Activated T-helper 2 cell treated with anti-CD3 and anti-CD28 coated beads, Interferon-gamma antibody, Interleukin-2, Interleukin-4, amounts not matched to agents 10 μg/mL and 5 μg/mL and 100 μg/mL, durations not matched to agents 14 hours and 24 hours and 36 hours (primary cell): ENCODE measurements at places on chromosomes 16 and 17. TPM values are rescaled to one million over a fixed set of nuclear protein-coding genes. Genes with fewer than 3 reads are reported as not detected.
A peak's percentile ranks its signal among the peaks of the same experiment; 100 is the strongest.

- H3K27me3 ChIP-seq: no peaks in the 10 kb centered on the region
- H3K4me1 ChIP-seq: no peaks in the 10 kb centered on the region
- no peak overlapping the region for H3K27ac ChIP-seq
Measured at GRCh38 chr16:4376126-4376892, 4.7 kb downstream of the VASN start.

- peaks cover 13% of the 10 kb centered on the region for H3K27me3 ChIP-seq
- H3K4me3 ChIP-seq: no peak overlapping the region
Measured at GRCh38 chr17:19513897-19514488, 19.7 kb upstream of the SLC47A1 start.

- H3K4me3 ChIP-seq: no peak overlapping the region
- H3K27me3 ChIP-seq: no peaks in the 10 kb centered on the region
- H3K36me3 ChIP-seq: peaks cover 21% of the 10 kb centered on the region
- no peak overlapping the region for H3K27ac ChIP-seq
- H3K4me1 ChIP-seq: peaks cover 4% of the 10 kb centered on the region
- DNase-seq: no peak
Measured at GRCh38 chr17:67127925-67128324, 83.6 kb downstream of the CACNG1 start.

- no peak for DNase-seq
- H3K27me3 ChIP-seq: no peaks in the 10 kb centered on the region
- H3K36me3 ChIP-seq: peaks cover 29% of the 10 kb centered on the region
- H3K4me1 ChIP-seq: peaks cover 40% of the 10 kb centered on the region
- H3K4me3 ChIP-seq: peak overlapping the region; percentile 89
- peak overlapping the region; percentile 93 for H3K27ac ChIP-seq
Measured at GRCh38 chr17:44200478-44201155, 933 bp upstream of the ATXN7L3 start.

DNA sequence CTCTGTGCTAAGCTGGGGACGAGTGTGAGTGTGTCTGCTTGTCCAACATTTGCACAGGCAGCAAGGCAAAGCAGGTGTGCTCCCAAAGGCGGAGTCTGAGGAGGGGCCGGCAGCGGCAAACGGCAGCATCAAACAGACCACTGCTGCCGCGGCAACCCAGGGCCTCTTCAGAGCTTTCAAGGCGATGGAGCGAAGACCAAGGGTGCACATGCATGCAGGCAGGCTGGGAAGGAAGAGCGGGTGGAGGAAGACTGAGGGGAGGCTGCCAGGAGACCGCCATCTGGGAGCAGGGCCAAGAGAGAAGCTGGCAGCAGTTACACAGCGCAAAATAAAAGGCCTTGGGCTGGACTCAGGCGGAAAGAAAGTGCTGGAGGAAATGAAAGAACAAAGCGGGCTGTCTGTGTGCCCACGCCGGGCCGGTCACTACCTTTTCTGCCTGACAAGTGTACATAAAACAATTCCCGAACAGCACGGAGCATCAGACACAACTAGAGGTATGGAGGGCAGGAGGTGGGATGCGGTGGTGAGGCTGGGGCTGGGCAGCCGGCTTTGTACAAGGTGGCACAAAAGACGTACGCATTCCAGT lies 8.5 kb downstream of the TIMM22 start:
- no peak overlapping the region for H3K4me3 ChIP-seq
- peaks cover 1% of the 10 kb centered on the region for H3K4me1 ChIP-seq
- H3K27me3 ChIP-seq: no peaks in the 10 kb centered on the region
- no peak overlapping the region for H3K27ac ChIP-seq

GRCh38 chr17:57459286-57459915 lies 203.1 kb downstream of the MSI2 start:
- no peak for DNase-seq
- H3K4me3 ChIP-seq: no peak overlapping the region
- peak overlapping the region; percentile 98 for H3K27ac ChIP-seq
- H3K27me3 ChIP-seq: no peaks in the 10 kb centered on the region

DNA sequence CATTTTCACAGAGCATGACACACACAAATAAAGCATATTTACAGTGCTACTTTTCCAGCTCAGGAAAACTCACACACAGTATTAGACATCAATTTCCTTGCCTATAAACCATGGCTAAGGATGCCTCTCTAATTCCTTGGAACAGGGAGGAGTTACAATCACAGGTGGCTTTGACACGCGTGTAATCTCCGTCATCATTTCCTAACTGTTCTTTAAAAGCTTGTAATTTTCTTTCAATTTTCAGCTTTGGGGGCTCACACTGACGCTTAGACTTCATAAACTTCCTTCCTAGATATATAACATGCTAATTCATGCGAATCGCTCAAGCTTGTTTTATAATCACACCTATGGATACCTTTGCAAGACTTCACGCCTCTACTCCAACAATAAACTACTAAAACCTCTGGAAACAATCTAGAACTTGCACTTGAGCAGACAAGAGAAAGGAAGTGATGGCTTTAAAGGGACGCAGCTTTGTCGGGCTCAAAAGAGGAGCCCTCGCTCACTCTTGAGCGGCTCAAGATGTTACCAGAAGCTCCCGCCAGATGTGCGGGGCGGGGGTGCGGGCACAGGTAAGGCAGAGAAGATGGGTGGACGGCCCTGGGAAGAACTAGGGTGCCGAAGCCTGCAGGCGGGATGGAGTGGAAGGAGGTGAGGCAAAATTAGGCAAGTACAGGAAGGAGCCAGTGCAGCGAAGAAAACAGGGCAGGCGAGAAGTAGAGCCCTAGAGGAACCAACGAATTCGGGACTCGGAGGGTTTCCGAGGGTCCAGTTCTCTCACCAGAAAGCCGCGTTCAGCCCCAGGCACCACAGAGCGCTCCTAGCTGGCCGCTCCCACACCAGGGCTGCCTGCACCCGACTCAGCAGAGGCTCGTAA lies 631 bp downstream of the RETREG3 start:
- peaks cover 37% of the 10 kb centered on the region for H3K36me3 ChIP-seq
- peak overlapping the region; percentile 92 for H3K27ac ChIP-seq
- DNase-seq: peak; percentile 19

- peaks cover 12% of the 10 kb centered on the region for H3K4me1 ChIP-seq
- H3K27me3 ChIP-seq: no peaks in the 10 kb centered on the region
- H3K4me3 ChIP-seq: no peak overlapping the region
- no peak overlapping the region for H3K27ac ChIP-seq
- H3K36me3 ChIP-seq: peaks cover 8% of the 10 kb centered on the region
Measured at GRCh38 chr16:23134274-23134673, 15.0 kb downstream of the USP31 start.

DNA sequence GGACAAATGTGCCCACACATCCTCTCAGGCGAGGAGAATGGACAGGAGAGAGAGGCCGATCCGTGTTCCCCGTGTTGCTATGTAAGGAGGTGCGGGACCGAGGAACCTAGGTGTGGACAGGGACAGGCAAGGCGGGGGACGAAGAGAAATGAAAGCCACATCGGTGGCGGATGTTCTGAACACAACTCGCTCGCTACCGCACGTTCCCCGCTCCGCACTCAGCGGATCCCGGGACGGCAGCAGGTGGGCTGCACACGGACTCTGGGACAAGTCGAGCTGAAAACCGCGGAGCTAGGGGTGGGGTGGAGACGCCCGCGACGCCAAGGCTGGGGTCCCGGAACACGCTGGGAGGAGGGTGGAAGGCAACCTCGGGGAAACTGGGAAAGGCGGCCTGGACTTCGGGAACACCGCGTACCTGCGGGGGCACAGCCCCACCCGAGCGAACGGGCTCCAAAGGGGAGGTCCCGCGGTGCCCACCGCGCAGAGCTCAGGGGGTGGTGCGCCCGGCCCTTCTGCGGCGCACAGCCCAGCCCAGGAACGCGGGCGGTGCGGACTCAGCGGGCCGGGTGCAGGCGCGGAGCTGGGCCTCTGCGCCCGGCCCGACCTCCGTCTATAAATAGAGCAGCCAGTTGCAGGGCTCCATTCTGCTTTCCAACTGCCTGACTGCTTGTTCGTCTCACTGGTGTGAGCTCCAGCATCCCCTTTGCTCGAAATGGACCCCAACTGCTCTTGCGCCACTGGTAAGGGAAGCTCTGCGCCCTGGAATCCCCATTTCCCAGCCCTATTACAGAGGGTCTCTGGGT lies at the start of gene MT1E:
MT1E (plus strand) TSS at position 642 of the 803 bp plus-strand sequence; CDS start at position 713, 71 bp downstream.
- peak; percentile 67 for DNase-seq
- H3K27ac ChIP-seq: peak within 1 kb of the TSS; percentile 95
- peak within 1 kb of the TSS; percentile 94 for H3K4me3 ChIP-seq
- H3K27me3 ChIP-seq: peaks cover 5% of the 10 kb centered on the region
- peaks cover 7% of the 10 kb centered on the region for H3K36me3 ChIP-seq
- peaks cover 24% of the 10 kb centered on the region for H3K4me1 ChIP-seq

DNA sequence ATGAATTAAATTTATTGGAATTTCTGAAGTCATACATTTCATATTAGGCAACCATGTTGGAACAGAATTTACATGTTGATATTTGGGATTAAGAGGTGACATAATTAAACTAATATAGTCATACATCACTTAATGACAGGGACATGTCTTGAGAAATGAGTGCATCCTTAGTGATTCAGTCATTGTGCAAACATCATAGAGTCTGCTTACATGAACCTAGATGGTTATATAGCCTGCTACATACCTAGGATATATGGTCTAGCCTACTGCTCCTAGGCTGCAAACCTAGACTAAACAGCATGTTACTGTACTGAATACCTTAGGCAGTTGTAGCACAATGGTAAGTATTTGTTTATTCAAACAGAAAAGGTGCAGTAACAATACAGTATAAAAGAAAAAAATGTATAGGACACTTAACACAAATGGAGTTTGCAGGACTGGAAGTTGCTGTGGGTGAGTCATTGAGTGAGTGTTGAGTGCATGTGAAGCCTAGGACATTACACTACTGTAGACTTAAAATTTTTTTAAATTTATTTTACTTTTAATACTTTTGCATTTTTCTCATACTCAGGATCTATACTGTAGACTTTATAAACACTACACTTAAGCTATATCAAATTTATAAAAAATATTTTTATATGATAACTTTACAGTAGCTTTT lies 85.6 kb downstream of the OMG start:
- H3K4me1 ChIP-seq: no peaks in the 10 kb centered on the region
- no peaks in the 10 kb centered on the region for H3K36me3 ChIP-seq
- H3K27ac ChIP-seq: no peak overlapping the region
- DNase-seq: no peak
- H3K27me3 ChIP-seq: no peaks in the 10 kb centered on the region

GRCh38 chr17:52823155-52823554 lies 664.6 kb upstream of the CA10 start:
- H3K4me1 ChIP-seq: no peaks in the 10 kb centered on the region
- no peaks in the 10 kb centered on the region for H3K27me3 ChIP-seq
- H3K36me3 ChIP-seq: no peaks in the 10 kb centered on the region
- no peak for DNase-seq
- no peak overlapping the region for H3K4me3 ChIP-seq

GRCh38 chr17:82568997-82569393 lies 49.5 kb downstream of the FOXK2 start:
- H3K36me3 ChIP-seq: peaks cover 62% of the 10 kb centered on the region
- H3K4me1 ChIP-seq: no peaks in the 10 kb centered on the region
- no peak for DNase-seq
- no peak overlapping the region for H3K27ac ChIP-seq

DNA sequence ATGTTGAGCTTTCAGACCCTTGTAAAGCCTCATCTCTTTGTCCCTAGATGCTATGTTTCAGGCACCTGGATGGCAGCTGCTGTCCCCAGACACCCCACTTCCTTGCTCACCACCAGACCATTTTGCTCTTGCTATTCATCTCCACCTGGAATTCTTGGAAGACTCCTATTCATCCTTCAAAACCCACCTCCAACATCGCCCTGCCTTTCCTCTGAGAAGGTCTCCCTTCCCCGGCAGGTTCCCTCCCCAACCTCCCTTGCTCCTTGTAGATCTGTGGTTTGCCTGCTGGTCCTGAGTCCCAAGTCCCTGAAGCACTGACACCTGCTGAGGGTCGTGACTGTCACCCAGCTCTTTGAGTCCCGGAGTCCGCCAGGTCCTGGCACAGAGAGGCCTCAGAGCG lies 9.9 kb downstream of the ZNF469 start:
- no peak overlapping the region for H3K4me3 ChIP-seq
- H3K27ac ChIP-seq: no peak overlapping the region
- no peaks in the 10 kb centered on the region for H3K27me3 ChIP-seq
- H3K4me1 ChIP-seq: no peaks in the 10 kb centered on the region

DNA sequence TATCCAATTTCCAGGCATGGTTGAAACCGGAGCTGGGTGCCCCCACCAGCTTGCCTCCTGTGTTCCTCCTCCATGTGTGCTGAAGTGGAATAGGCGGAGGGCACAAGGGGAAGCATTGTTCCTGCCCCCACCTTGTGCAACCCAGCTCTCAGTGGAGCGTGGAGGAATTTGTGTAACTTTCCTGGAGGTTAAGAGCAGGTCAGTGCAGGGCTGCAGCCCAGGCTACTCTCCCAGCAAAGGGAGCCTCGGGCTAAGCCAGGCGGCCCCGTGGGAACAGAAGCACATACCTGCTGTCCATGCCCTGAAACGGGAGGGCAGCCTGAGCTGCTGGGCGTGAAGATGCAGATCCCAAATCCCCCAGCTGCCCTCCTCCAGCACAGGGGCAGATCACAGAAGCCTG lies 158.8 kb upstream of the LHX1 start:
- no peak overlapping the region for H3K27ac ChIP-seq
- H3K4me3 ChIP-seq: no peak overlapping the region
- no peaks in the 10 kb centered on the region for H3K4me1 ChIP-seq
- DNase-seq: no peak

DNA sequence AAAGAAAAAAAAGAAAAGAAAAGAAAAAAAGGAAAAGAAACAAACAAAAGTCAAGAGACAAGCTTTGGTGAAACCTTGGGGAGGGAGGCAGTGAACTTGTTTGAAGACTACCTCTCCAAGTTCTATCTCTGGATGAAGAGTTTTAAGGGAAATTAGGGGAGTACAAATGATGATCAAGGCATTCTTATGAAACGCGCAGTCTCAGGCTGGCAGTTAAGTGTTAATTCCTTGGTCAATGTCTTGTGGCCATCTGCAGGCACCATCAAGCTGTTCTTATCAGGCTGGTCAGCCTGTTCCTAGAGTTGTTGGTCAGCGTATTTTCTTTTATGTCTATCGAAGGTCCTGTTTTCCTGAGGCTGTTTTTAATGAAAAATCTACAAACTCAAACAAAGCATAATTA lies 8.2 kb upstream of the DRG2 start:
- no peaks in the 10 kb centered on the region for H3K36me3 ChIP-seq
- DNase-seq: no peak
- no peak overlapping the region for H3K4me3 ChIP-seq
- H3K27me3 ChIP-seq: peaks cover 9% of the 10 kb centered on the region
- H3K4me1 ChIP-seq: no peaks in the 10 kb centered on the region

- H3K4me3 ChIP-seq: no peak within 1 kb of the TSS
- H3K36me3 ChIP-seq: no peaks in the 10 kb centered on the region
- peaks cover 4% of the 10 kb centered on the region for H3K4me1 ChIP-seq
- H3K27ac ChIP-seq: no peak within 1 kb of the TSS
- no peak for DNase-seq
- peaks cover 50% of the 10 kb centered on the region for H3K27me3 ChIP-seq
Measured at GRCh38 chr17:34254651-34255380, at the start of gene CCL2. TSS of gene CCL2 (plus strand) at chr17:34255285. CDS start at chr17:34255350, 65 bp downstream.

The CORO1A gene
- 843 and 845 TPM in 2 replicates for total RNA-seq

The NOTUM gene
- total RNA-seq: 1.2 and 2.2 TPM in 2 replicates

The SHISA9 gene
- total RNA-seq: not detected in 2 replicates

The CMTM2 gene
- total RNA-seq: 0.30 and 0.53 TPM in 2 replicates

The ABCA6 gene
- total RNA-seq: not detected in 2 replicates

The CIAO2B gene
- 161 and 165 TPM in 2 replicates for total RNA-seq

The CLEC19A gene
- total RNA-seq: not detected in 2 replicates

The FAM20A gene
- total RNA-seq: not detected in 2 replicates

The CALB2 gene
- total RNA-seq: not detected in 2 replicates
